ENCODE measurements at places on chromosomes 11 and 22.

DNA sequence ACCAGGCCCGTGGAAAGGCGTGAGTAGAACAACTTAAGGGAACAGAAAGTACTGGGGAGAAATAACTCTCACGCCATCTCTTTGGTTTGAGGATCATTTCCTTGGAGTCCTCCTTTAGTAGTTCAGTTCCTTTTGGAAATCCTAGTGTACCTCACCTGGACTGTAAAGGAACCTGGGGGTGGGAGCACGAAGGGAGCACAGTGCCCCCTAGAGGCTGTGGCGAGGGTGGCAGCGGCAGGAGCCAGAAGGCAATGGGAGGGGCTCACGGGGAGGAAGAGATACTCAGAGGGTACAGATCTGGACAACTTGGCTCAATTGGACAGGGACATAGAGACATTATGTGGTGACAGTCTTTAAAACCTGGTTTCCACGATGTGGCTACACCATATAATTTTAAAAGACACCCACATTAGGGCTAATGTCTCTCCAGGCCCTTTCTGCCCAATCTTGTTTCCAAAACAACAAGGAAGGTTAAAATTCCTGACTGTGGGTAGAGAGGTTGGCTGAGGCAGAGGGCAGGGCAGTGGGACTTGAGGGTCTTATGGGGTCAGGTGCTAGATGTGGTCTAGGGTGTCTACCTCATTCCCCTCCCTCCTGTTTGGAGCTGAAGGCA is 87.0 kb downstream of the CSNK2A3 start:
- peak; percentile 62 for DNase-seq

- peak; percentile 64 for DNase-seq
These were observed 631 bp upstream of the C22orf39 start for GRCh38 chr22:19448076-19448607.

DNA sequence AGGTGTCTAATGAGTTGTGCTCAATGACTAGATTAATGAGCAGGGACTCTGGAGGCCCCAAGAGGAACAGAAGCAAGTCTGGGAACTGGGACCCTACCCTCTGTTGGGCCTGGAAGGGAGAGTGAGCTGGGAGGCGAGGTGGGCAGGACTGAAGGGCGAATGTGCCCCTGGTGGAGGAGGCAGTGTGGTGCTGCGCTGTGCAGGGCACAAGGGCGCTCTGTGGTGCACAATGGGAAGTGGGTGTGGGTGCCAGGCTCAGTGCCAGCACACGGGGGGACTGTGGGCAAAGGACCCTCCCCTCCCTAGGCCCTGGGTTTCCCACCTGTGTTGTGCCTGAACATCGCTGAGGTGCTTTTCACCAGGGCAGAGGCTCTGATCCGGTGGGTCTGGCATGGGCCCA is 57.5 kb upstream of the TTLL12 start:
- no peak for DNase-seq

DNA sequence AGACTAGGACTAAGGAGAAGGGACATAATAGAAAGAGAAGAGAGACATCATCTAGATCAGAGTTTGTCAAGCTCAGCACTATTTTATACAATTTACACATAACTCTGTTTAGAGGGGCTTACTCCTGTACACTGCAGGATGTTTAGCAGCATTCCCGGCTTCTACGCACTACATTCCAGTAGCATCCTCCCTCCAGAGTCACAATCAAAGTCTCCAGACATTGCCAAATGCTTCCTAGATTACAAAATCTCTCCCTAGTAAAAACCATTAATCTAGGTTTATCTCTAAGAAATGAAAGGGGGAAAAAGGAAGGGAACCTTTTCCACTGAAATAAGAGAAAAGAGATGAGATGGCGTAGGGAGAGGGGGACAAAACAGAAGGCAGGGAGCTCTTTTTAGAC is 4.0 kb downstream of the USP28 start:
- DNase-seq, result no peak

- no peak for DNase-seq
These were observed 55.1 kb downstream of the IRAG1 start for GRCh38 chr11:10638316-10638925.

- no peak for DNase-seq
These were observed 270.8 kb upstream of the SESN3 start for GRCh38 chr11:95501761-95502266.

- no peak for DNase-seq
These were observed 131.2 kb upstream of the MTMR2 start for GRCh38 chr11:96054870-96055705.

GRCh38 chr11:33722590-33723234 is 13.5 kb downstream of the CD59 start:
- DNase-seq, result no peak

GRCh38 chr11:17410606-17411379 is 22.3 kb upstream of the KCNJ11 start:
- DNase-seq, result no peak

DNA sequence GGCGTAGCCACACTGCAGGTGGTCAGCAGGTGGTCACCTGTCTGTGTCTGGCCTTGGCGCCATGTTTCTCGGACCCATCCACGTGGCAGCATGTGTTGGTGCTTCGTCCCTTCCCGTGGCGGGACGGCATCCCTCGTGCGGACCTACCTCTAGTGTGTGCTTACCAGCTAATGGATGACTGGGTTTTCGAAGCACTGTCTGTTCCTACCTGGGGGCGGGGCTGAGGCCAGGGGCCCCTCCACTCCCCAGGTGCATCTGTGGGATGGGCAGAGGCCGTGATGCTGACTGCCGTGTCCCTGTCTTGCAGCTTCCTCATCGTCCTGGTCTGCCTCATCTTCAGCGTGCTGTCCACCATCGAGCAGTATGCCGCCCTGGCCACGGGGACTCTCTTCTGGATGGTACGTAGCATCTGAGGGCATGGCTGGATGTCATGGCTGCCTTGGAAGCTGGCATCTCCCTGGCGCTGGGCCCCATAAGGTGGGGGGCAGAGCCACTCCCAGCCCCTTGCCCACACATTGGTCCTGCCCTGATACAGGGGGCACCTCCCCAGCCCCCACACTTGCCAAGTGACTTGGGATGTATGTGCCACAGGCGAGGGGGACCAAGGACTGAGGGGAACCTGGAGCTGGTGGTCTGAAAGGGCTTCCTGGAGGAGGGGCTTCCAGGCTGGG is 82.9 kb downstream of the KCNQ1 start:
- DNase-seq, result no peak

DNA sequence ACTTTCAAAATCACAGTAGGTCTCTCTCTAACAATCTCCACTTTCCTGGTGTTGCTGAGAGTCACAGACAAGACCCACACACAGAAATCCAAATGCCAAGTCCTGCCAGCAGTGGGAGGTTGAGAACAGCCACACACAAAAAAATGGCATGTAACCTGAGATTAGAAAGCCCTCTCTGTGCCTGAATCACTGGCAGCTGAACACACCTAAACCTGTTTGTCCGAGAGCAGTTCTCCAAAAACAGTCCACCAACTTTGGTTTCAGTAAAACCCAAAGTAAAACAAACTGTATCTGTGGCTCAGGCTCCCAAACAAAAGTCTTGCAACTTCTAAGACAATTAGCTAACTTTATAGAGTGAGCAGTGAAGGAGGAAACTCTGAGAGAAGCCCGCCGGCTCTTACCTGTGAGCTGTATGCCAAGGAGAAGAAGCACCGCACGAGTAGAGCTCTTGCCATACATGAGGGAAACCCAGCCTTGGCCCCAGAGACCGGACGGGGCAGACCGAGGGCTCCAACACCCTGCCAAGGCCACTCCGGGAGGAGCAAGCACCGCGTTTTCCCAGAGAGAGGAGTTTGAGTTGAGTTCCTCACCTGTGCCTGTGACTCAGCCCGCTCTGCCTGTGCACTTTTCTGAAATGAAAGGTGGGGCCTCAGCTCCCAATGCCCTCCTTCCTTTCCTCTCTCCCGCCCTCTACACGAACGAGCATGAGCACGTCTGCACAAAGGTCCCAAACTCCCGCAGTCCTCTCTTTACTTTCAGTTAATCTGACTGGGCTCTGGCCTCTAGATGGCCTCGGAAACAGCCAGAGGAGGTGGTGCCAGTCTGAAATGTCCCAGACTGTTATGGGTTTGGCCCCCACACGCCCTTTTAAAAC is at the start of gene MPZL2:
MPZL2 (minus strand) TSS at position 603 of the 874 bp plus-strand sequence; CDS start at position 459, 144 bp downstream.
- no peak for DNase-seq

- no peak for DNase-seq
These were observed 38.3 kb downstream of the ZBTB16 start for GRCh38 chr11:114097832-114098231.

DNA sequence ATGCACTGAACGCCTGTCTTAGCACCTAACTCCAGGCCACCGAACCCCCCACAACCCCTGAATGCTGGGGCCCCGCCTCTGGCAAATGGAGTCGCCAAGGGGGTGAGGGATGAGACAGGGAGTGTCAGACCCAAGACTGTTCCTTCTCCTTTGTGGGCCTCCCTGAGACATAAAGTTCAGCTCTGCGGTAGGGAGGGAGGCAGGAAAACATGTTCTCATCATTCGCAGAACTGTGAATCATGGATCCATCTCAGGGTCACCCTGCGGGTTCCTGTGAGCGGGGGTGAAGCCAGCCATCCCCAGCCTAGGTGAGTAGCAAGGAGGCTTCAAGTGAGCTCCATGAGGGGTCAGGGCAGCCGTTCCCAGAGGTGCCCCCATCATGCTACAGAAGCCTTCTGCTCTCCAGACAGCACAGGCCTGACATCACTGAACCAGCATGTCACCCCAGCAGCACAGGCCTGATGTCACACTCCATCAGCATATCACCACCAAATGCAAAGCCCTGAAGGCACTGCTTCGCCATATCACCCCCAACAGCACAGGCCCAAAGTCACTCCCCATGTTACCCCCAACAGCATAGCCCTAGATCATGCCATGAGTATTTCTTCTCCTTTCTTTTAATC is 27.2 kb downstream of the TMPRSS6 start:
- no peak for DNase-seq

DNA sequence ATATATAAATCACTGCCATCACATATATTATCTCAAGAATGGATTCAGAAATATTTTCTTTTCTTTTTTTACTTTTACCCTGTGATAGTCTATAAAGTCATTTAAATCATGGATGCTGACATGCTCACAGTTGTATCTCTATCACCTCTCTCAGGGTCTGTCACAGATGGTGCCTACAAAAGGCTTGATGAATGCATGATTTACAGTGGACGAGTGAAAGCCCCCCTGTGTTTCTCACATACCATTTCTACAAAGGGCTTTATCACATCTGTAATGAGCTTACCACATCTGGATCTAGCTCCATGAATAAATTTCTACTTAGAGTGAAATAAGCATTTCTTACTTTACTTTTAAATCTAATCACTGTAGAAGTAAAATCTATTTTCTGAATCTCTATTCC is 121.4 kb upstream of the CARD18 start:
- no peak for DNase-seq

DNA sequence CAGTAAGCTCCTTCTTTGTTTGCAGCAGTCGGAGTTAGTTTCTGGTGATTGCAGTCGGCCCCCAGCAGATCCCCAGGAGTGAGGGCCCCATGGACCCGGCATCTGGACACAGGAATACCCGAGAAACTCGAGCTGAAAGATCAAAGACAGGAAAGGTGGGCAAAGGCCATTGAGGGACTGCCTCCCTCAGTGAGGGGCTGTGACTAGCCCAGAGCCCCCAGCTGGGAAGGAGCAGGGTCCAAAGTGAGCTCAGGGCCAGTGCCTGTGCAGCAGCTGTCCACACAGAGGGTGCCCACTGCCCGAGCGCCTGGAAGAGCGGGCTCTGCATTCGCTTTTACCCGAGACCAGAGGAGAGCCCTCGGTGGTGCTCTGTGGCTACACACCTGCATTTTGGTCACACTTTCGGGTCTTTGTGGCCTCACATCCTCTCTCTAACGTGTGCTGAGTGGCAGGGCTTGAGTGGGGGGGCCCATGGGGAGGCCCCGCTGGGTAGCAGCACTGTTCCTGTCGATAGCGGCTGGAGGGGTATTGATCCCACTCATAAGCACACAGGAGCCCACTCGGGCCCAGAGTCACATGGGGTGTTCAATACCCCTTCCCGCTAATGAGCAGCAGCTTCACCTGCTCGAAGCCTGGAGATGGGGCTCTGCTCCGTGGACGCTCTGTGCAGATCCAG is 532.9 kb downstream of the TBC1D22A start:
- no peak for DNase-seq

- DNase-seq, result no peak
These were observed 71.4 kb downstream of the BUD13 start for GRCh38 chr11:116701297-116701801.

DNA sequence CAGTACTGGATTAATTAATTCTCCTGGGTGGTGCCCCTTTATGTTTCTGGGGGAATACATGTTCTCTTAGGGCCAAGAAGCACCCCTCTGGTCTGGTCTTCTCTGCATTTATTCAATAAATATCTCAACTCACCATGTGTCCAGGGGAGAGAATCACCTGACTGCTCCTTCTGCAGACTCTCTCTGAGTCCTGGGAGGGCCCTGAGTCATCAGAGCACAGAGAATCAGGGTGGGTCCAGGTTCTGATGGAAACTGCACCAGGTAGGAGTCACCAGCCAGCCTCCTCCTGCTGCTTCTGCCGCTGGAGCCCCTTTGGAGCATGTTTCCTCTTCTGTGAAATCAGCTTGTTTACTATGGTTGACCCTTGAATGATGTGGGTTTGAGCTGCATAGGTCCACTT is 107.7 kb upstream of the PLET1 start:
- DNase-seq, result no peak

GRCh38 chr11:121553806-121554205 is 101.0 kb upstream of the SORL1-AS1 start:
- DNase-seq, result no peak

- DNase-seq, result no peak
These were observed 3.2 kb upstream of the C11orf91 start for GRCh38 chr11:33703788-33704187.

- DNase-seq, result no peak
These were observed 16.2 kb downstream of the OR5D16 start for GRCh38 chr11:55854704-55855103.

DNA sequence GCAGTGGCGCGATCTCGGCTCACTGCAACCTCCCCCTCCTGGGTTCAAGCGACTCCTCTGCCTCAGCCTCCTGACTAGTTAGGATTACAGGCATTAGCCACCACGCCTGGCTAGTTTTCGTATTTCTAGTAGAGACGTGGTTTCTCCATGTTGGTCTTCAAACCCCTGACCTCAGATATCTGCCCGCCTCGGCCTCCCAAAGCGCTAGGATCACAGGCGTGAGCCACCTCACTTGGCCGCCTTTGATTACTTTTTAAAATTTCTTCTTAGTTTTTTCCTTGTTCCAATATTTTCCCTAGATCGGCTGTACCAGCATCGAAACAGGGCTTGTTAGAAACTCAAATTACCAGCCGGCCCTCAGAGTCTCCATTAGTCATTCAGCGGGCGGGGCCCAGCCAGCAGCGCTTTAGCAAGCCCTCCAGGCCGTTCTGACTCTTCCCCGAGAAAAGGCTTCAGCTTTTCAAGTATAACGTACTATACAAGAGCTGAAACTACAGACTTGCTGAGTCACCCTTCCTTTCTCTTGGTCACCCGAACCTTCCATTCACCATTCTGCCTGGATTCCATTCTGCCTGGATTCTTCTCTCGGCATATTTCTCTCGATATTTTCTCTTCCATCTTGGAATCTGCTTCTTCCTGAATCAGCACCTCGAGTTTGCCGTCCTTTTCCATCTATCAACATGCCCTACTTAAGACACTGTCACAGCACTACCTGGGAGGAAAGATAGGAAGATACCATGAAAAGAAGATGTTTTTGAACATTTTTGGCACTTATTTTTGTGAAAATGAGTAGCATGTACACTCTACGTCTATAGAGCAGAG is 6.7 kb upstream of the CAPRIN1 start:
- peak; percentile 49 for DNase-seq
